ENCODE measurements at places on chromosomes 12 and 14.

GRCh38 chr12:65325183-65325582 is 46.7 kb downstream of the MSRB3 start:
- no peak for DNase-seq

DNA sequence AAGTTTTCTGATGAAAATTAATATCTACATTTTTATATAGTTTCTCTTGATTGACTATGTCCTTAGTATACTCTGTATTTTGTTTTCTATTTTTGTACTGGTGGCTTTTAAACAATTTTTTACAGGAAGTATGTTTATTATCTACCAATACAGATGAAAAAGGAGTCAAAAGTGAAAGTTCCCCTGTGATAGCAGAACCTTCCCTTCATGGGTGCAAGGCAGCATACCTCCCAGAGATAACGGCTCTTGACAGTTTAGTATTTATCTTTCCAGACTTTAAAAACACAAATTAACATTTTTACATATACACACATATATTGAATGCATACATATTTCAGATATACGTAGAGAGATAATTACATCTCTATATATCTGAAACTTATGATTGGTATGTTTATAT is 17.1 kb upstream of the FAM234B start:
- no peak for DNase-seq

GRCh38 chr14:50312734-50313054 is 570 bp downstream of the DMAC2L start:
- DNase-seq: no peak

DNA sequence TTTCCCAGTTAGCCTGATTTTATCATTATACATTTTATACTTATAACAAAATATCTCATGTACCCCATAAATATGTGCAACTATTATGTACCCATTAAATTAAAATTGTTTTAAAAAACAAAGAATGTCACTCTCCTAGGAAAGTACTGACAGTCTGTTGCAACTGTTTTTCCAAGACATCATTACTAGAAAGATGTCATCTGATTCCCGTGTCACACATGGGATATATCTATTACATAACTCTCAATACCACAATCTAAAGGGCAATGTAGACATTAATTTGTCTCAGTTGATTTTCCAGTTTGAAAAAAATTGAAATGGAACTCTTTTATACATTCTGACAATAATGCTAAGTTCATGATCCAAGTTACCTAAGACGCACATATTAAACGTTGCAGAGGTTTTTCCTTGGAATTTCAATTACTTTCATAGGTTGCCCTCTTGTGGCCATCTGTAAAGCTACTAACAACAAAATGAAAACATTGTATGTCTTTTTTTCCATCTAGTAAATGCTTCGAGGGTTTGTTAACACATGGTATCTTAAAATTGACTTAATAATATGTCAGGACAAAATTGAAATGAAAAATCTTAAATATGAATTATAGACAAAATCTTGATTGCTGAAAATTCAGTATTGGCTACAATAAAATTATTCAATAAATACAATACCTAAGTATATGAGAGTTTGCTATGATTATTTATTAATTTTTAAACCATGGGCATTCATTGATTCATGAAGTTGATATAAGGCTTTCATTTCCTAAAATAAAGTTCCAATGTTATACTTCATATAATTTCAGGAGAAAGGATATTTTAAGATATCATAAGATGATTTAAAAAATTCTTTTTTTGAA is 131.6 kb downstream of the PPFIA2 start:
- DNase-seq: no peak

DNA sequence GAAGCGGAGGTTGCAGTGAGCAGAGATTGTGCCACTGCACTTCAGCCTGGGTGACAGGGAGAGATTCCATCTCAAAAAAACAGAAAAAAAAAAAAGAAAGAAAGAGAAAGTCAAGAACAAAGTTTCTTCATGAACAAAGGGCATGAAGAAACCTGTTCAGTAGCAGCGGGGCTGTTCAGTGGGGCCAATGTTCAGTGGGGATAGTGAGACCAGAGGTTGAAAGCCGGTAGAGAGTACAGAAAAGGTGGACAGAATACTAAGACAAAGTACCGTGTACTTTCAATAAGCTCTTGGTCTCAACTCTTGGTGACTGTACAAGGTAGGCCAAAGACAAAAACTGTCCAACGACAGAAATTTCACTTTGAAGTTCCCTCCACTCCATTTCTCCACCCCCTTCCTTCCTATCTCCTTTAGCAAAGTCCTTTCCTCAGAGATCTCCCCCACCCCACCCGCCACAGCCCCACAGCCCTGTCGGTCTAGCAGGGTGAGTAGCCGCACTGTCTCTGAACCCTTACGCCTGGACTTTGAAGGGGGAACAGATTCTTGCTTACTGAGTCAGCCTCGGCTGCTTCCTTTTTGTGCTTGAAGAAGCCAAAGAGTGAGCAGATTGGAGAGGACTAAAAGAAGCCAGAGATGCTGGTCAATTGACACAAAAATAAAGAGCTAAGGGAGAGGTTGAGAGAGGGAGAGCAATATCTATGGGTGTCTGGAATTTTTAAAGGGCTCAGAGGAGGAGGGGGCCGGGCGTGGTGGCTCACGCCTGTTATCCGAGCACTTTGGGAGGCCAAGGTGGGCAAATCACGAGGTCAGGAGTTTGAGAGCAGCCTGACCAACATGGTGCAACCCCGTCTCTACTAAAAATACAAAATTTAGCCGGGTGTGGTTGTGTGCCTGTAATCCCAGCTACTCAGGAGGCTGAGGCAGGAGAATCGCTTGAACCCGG is 44.2 kb upstream of the FOS start:
- DNase-seq: no peak

DNA sequence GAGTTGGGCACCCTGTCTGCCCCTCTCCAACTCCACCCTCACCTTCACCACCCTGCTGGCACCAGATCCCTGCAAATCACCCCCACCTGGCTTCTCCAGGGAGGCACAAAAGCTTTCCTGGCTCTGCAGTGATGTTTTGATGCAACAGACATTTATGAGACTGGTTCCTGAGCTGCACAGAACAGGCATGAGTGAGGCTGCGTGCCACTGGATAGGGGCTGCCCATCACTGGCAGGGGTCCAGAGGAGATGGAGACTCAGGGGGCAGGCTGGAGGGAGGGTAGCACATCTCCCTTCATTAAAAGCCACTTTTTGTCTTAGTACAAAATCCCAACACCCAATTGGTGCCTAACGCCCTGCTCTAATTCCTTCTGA is 17.3 kb upstream of the ZDHHC22 start:
- no peak for DNase-seq

DNA sequence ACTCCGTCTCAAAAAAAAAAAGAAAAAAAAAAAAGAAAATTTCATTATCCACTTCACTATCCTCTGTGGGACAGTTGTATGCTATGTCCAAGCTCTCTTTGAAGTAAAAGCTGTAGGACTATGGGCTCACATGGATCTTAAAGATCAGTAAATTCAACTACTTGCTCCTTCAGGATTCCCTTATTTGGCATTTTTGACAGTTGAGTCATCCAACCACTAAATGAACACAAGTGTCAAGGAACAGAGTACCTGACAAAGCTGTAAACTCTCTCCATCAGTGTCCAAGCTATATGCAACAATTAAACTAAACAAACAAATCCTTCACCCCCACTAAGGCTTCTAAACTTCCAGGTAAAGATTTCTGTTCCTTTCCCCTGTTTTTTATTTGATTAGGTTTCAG is 177.0 kb downstream of the CEP128 start:
- no peak for DNase-seq

GRCh38 chr12:52924764-52925716 is 20.2 kb upstream of the KRT8 start:
- no peak for DNase-seq

DNA sequence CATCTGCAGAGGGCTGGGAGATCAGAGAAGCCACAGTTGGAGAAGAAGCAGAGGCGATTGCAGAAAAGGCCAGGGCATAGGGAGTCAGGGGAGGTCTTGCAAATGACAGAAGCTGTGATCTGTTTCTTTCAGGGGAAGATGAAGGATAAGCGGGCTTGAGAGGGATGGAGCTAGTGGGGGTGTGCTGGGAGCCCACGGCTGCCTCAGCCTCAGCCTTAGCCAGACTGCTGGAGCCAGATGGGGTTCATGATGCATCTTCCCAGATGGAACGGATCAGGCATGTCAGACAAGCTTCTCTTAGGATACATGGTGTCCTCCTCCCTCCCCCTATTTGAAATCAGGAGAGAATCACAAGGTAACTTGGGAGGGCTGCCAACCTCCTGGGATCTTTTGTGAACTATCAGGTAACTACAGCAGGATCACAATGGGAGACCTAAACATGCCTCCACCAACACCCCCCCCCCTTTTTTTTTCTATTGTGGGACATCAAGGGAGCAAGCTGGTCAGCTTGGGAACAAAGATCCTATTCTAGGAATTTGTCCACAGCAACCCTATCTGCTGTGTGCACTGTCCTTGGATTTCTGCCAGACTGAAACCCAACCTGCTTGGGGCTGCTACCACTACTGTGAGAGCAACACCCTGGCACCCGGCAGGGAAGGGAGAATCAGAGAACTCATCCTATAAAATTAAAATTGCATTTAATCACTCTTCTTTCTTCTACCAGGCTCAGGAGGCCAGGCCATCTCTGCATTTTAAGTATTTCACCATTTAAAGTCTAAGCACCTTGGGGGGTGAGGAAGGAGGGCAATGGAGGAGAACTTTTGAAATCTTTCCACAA is 10.7 kb upstream of the ATP2A2 start:
- no peak for DNase-seq

GRCh38 chr14:32597771-32598170 is 268.7 kb downstream of the AKAP6 start:
- DNase-seq: no peak

DNA sequence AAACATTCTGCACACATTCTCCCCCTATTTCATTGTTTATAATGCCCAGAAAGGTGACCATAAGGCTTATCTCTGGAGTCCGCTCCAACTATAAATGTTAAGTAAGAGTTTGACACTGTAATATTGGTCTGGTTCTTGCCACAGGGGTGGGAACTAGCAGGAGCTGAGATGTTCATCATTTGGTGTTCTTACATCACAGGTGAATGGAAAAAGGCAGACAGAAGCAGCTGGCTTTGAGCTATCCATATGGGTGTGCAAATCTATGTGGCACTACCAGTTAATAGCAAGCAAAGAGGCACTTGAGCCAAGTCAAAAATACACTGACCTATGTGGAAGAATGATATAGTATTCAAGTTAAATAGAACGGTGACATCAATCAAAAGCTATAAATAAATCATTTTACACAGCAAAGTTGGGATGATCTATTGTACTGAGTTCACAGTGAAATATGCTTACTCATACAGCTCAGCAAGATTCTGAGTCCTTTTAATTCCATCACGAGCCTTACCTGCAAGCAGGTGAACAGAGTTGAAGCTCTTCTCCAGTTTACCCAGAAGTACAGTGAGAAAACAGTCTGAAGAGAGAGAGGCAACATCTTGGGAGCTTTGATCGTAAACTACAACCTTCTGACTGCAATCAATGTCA is 43.2 kb downstream of the DUSP16 start:
- no peak for DNase-seq

DNA sequence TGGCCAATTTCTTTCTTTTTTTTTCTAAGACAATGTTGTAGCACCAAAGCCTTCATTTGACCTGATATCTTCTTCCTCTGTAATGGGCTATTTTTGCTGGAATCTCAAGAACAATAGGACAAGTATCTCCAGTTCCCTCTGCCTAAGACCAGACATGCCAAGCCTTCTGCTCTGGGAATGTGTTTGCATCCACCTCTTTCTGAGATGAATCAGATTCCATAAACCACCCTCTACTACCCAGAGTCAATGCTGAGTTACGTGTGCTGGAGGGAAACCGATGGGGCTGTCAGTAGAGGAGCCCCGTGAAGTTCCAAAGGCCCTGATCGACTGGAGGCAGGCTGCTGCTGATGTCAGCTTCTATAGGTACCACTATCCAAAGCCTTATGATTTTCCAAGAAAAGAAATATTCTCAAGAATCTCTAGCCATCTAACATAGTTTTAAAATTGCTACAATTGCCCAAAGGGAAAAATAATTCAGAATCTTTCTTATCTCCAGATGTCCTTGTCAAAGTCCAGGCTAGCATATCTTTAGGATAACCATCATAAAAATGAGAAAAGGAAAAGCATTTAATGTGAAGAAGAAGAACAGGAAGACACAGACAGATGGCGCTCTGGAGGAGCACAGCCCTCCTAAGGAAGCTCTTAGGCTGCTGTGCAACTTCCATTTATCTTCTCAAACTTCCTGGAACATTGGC is 101.9 kb downstream of the SLC8A3 start:
- DNase-seq: no peak

DNA sequence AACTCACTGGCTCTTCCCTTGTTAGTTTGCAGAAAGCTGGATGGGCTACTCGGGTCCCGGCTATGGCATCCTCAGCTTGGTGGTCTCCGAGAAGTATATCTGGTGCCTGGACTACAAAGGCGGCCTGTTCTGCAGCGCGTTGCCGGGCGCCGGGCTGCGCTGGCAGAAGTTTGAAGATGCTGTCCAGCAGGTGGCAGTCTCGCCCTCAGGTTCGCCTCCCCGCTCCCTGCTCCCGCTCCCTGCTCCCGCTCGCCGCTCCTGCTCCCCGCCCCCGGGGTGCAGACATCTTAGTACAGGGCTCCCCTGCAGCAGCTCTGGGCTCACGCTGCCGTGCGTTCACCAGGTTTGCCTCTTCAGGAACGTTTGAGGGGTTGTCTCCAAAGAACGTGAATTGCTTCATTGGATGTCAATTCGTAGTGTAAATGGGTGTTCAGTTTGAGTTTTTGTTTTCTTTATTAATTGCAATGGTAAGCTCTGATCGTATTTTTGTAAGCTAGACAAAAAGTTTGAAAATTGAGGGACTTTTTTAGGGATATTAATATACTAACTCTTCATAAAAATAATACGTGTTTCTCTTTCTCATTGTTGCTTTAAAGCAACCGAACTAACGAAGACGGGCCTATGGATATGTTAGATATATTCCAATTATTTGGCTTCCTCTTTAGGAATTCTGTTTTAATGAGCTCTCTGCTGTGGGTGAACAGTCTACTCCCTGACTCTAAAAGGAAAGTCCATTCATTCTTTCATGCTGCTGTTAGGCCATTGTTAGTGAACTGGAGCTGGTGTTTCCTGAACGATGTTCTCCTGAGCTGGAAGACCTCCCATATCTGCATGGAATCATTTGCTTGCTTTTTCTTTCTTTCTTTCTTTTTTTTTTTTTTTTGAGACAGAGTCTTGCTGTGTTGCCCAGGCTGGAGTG is 71.3 kb downstream of the ANKRD9 start:
- peak; percentile 12 for DNase-seq

GRCh38 chr12:1107669-1108068 is 116.6 kb downstream of the ERC1 start:
- DNase-seq: no peak

GRCh38 chr14:102089621-102090343 is 2.9 kb upstream of the HSP90AA1 start:
- DNase-seq: no peak

GRCh38 chr12:109476807-109477184 is 304 bp downstream of the KCTD10 start:
- DNase-seq: no peak

DNA sequence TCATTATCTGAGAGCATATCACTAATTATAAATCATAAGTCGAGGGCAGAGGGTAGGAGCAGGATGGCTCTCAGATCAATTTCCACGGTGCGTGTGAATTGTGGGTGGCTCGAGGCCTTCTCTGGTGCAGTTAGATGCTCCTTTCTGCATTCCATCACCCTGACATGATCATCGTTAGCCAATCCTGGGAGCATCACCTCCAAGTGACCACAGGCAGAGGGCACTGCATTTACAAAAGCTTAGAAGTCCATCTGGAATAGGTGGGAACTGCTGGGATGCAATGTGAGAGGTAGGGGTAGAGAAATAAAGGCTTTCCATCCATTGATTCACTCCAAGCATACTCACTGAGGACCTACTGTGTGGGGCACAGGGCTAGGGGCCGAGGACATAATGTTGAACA is 538.2 kb upstream of the TBX3 start:
- no peak for DNase-seq

Data from stimulated activated CD4-positive, alpha-beta T cell treated with anti-CD3 and anti-CD28 coated beads, Interleukin-1b, Interleukin-23, amount 100 ng/mL, for 1 hour (primary cell).